ENCODE measurements at places on chromosomes 11 and 22. TPM values are rescaled to one million over a fixed set of nuclear protein-coding genes. Genes with fewer than 3 reads are reported as not detected.

CCDC116 gene
- total RNA-seq: not detected

C22orf31 gene
- not detected for total RNA-seq

POTEH gene
- total RNA-seq: not detected

CCDC87 gene
- 0.52 TPM for total RNA-seq

PARVG gene
- total RNA-seq: not detected

MS4A4E gene
- not detected for total RNA-seq

OR10D3 gene
- total RNA-seq: not detected

UBQLN3 gene
- total RNA-seq: not detected

FAM111B gene
- total RNA-seq: 6.1 TPM

SORL1 gene
- total RNA-seq: 1.4 TPM

OR5B21 gene
- total RNA-seq: not detected

TEX54 gene
- total RNA-seq: not detected

ENTHD1 gene
- not detected for total RNA-seq

HSD17B12 gene
- 65.4 TPM for total RNA-seq

PTPRJ gene
- 52.7 TPM for total RNA-seq

PITPNM1 gene
- 30.2 TPM for total RNA-seq

MIAT gene
- total RNA-seq: 0.22 TPM
